Neural progenitor cell (in vitro differentiated cells): ENCODE measurements at places on chromosomes 13 and 19. TPM values are rescaled to one million over a fixed set of nuclear protein-coding genes. Genes with fewer than 3 reads are reported as not detected.

DNA sequence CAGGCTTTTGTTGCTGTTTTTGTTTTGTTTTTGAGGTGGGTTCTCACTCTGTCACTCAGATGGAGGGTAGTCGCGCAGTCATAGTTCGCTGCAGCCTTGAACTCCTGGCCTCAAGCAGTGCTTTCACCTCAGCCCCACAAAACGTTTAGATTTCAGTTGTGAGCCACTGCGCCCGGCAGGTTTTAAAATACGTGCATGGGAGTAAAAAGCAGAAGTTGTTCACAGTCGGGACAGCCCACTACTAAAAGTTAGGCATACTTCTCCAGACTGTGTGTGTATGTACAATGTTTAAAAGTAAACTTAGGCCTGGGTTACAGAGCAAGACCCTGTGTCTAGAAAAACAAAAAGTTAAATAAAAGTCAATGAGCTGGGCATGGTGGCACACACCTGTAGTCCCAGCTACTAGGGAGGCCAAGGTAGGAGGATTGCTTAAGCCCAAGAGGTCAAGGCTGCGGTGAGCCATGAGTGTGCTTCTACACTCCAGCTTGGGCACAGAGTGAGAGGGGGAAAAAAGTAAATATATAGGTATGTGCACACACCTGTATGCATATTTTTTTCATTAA, 6.1 kb downstream of the SAFB start:
- H3K27me3 ChIP-seq: no peaks in the 10 kb centered on the region
- DNase-seq: no peak
- peaks cover 17% of the 10 kb centered on the region for H3K36me3 ChIP-seq

DNA sequence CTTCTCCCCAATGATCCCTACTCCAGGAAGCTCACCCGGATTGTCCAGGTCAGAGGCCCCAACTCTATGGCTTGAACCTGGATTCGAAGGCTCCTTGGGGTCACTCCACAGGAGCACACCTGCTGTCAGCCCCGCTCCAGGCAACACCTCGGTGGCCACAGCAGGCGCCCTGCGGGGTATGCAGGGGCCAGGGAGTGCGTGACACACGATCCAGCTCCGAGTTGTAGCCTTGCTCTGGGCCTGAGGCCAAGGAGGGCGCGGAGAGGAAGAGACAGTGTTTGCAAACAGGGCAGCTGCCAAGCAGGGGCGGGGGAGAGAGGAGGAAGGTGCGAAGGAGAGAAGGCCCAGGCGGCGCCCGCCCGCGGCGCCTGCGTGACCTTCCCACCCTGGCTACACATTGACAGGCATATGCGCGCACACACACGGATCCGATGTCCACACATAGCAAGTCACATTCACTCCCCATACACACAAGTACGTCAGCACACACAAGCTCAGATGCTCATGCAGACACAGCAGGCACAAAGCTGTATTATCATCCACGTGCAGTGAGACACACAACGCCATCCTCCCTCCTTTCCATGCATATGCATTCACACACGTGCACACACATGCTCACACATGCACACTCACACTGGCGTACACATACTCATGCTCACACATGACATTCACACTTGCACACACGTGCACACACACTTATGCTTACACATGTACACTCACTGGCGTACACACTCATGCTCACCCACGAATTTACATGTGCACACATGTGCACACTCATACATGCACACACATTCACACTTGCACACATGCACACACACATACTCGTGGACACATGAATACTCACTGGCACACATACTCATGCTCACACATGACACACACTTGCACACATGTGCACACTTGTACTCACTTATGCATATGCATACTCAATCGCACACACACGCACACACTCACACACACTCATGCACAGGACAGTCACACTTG, 10.4 kb downstream of the SBK2 start:
- no peaks in the 10 kb centered on the region for H3K27me3 ChIP-seq
- no peaks in the 10 kb centered on the region for H3K36me3 ChIP-seq
- H3K4me3 ChIP-seq: no peak overlapping the region
- H3K27ac ChIP-seq: no peak overlapping the region
- no peak for DNase-seq

- H3K27me3 ChIP-seq: peaks cover 1% of the 10 kb centered on the region
- no peaks in the 10 kb centered on the region for H3K36me3 ChIP-seq
- peaks cover 4% of the 10 kb centered on the region for H3K4me1 ChIP-seq
- H3K27ac ChIP-seq: no peak overlapping the region
- no peak for DNase-seq
These were observed 2.6 kb downstream of the LENG1 start for GRCh38 chr19:54156953-54157352.

DNA sequence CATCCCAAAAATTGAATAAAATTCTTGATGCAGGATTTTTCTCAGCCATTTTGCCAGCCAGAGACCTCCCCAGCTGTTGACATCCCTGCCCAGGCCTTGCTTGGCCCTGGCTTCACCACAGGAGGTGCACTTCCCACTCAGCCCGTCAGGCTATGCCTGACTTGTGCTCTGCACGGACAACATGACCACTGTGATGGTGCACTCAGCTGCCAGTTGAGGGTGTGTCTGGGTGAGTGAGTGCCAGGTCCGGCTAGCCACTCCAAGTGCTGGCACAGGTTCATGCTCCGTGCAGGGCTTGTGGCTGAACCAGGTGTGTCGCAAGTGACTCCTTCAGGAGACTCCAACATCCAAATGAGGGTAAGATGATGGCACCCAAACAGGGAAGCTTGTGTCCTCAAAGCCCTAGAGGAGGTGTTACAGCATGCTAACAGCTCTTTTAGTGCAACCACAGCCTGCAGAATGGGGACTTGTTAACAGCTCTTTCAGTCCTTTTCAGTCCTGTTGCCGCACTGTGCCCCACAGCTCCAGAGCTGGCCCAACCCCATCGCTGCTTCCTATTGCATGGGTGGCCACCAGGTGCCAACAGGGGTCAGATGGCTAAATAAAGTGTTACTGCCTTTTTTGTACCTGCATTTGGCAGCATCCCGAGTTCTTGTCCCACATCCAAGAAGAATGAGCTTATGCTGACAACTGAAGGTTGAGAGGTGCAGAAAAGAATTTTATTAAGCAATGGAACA, 380.7 kb downstream of the SLITRK5 start:
- peak; percentile 8 for DNase-seq
- H3K4me1 ChIP-seq: no peaks in the 10 kb centered on the region
- no peaks in the 10 kb centered on the region for H3K27me3 ChIP-seq
- H3K27ac ChIP-seq: no peak overlapping the region
- H3K4me3 ChIP-seq: no peak overlapping the region
- no peaks in the 10 kb centered on the region for H3K36me3 ChIP-seq

Gene SIGLEC12
- not detected in 2 replicates for total RNA-seq
